ENCODE measurements at places on chromosomes 16 and 17.

DNA sequence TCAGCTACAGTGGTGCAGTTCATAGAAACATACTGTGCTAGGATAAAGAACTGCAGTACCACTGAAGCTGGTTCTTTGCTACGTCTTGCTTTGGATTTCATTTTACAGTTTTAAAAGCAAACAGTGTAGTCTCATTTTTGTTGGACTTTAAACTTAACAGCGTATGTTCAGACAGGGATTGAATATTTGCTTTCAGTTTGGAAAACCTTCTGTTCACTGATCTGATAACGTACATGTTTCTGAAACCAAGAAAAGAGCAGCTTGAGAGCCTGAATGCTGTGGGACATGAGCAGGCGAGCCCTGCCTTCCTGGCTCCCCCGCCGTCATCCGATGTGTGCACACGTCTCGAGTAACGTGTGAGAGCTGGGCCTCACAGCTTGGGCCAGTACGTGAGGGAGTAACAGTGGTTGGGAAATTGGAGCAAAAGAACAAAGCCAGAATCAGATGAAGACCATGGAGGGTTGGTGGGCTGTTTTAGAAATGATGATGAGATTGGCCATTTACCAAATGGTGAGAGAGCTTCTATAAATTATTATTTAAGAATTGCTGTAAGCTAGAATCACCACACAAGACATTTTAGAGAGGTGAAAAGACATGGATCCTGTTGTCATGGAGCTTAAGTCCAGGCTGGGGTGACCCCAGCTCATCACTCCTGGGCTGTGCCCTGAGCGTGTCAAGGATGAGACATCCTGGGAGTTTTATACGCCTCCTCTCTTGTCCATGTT, 20.8 kb upstream of the CLEC18C start:
- no peak for ATAC-seq

DNA sequence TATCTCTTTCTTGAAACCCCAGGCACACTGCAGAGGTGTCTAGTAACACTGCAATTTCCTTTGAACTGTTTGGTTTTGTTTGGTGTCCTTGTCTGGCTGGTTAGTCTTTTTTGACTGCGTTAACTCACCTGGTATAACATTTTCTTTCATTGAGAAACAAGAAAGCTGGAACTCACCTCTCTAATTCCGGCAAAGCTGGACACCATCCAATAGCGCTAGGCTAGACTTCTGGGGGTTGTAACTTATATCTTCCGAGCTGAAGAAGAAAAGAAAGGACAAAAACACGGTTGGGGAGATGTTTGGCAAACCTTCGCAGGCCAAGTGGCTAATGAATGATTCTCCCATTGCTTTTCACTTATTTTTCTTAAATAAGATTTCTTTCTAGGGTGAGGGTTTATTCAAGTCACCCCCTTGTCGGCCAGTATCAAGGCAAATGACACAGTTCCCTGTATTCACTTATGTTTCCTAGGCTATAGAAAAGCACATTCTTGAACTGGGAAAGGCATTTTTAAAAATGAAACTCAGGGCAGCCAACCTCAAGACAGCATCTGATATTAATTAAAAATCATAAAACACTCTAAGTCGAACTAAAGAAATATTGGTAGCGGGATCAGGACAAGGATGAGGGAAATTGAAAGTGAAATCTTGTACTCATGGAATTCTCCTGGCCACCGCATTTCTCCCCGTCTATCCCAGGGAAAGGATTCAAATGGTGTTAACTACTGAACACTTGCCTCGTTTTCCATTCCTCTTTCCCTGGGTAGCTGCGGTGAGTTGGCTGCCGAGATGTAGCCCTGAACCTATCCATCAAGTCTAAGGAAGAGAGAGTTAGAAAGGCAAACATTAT, 95.9 kb upstream of the ZFHX3 start:
- no peak for ATAC-seq

GRCh38 chr16:2429771-2430663, 770 bp downstream of the CCNF start:
- ATAC-seq = no peak

DNA sequence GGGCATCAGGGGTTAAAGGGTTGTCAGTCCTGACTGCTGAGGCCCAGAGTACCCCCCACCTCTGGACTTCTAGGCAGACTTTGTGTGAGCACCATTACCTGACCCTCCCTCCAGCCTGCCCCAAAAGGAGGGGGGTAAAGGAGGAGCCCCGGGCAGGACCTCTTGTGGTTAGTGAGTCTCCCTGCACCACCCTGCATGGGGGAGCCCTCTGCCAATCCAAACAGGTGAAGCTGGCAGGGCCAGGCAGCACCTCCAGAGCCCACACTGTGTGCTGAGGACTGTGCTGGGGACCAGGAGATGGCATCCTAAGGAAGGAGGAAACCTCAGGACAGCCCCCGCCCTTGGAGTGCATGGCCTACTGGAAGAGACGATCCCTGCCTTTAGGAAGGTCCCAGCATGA, 2.6 kb upstream of the KRT14 start:
- no peak for ATAC-seq

DNA sequence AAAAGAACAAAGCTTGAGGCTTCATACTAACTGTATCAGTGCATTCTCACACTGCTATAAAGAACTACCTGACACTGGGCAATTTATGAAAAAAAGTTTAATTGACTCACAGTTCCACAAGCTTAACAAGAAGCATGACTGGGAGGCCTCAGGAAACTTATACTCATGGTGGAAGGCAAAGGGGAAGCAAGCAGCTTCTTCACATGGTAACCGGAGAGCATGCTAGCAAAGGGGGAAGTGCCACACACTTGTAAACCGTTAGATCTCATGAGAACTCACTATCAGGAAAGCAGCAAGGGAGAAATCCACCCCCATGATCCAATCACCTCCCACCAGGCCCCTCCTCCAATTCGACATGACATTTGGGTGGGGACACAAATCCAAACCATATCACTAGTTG, 25.3 kb downstream of the CTRB2 start:
- no peak for ATAC-seq

DNA sequence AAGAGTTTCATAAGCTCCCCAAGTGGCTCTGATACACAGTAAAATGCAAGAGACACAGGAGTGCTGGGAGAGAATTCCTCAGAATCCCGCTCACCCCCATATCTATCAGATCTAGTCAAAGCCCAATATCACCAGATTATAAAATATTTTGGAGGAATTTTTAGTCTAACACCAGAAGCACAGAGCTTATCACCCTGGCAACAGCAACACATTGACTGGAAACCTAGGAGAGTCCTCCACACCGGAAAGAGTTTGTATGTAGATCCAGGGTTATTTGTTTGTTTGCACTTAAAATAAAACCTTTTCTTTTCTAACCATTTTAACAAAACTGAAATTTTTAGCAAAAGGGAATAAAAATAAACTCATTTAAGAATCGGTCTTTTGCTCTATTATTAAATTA, 7.2 kb downstream of the SOX9 start:
- ATAC-seq = no peak

- no peak for ATAC-seq
These were observed 4.0 kb upstream of the RPL38 start for GRCh38 chr17:74199306-74200092.

- no peak for ATAC-seq
These were observed 31.8 kb upstream of the PRM1 start for GRCh38 chr16:11312718-11313492.

- ATAC-seq = no peak
These were observed 1.4 kb upstream of the NAE1 start for GRCh38 chr16:66832190-66832589.

- ATAC-seq = peak; percentile 96
These were observed 24.3 kb upstream of the ZNF750 start for GRCh38 chr17:82863941-82864712.

DNA sequence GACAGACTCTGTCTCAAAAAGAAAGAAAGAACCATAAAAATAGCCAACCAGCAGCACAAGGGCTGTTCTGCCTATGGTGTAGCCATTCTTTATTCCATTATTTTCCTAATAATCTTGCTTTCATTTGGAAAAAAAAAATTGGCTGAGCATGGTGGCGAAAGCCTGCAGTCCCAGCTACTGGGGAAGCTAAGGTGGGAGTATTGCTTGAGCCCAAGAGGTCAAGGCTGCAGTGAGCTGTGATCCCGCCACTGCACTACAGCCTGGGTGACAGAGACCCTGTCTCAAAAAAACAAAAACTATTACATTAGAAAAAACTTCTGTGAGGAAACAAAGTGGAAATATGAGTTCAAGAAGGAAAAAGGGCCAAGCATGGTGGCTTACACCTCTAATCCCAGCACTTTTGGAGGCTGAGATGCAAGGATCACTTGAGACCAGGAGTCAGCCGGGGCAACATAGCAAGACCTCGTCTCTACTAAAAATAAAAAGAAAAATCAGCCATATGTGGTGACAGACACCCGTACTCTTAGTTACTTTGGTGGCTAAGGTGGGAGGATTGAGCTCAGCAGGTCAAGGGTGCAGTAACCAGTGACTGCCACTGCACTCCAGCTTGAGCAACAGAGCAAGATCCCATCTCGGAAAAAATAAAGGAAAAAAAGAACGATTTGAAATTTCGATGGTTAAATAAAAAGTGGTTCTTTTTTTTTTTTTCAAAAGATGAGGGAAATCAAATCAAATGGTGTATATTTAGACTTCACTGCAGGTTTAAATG, 2.5 kb downstream of the DCAKD start:
- ATAC-seq = no peak

- peak; percentile 6 for ATAC-seq
These were observed 26.1 kb downstream of the ZFPM1 start for GRCh38 chr16:88478889-88479792.

DNA sequence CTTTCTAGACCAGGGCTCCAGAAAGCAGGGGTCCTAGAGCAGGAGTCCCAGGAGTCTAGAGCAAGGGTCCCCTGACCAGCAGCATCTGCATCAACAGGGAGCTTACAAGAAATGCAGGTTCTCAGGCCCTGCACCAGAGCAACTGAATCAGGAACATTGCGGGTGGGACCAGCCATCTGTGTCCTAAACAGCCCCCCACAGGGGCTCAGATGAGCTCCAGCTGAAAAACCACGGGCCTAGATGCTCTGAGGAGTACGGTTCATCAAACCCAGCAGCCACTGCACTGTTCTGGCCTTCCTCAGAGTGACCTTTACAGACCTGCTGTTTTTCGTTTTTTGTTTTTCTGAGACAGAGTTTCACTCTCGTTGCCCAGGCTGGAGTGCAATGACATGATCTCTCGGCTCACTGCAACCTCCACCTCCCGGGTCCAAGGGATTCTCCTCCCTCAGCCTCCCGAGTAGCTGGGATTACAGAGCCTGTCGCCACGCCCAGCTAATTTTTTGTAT, 438.2 kb downstream of the SOX9 start:
- ATAC-seq = no peak

GRCh38 chr17:2416010-2416734, 15.3 kb upstream of the MNT start:
- peak; percentile 73 for ATAC-seq

DNA sequence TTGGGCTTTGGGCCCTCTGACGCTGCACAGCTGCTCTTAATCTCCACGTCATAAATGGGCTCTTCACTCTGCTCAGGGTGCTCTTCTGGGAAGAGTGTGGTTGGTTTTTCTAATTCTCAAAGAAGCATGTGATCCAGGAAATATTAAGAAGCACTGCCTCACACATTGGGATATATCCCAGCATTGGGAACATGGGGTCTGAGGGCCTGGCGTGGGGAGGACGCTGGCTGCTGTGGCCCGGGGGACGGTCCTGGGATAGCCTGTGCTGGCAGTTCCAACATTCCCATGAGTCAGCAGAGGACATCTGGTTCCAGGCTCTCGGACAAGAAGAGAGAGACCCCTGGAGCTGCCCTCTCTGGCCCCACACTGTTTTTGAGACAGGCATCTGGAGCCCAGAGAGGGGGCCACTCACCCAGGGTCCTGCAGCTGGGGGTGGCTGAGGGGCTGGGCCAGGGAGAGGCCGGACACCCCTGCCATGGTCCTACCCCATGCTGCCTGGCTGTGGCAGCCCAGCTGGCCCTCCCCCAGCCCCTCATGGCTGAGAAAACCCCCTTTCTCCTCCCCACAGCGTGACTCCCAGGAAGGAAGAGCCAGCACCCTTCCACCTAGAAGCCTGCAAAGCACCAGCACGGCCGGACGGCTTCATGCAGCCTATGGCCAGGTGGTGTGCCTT, 58.8 kb downstream of the NT5M start:
- ATAC-seq = peak; percentile 36

GRCh38 chr17:3558603-3559269, 1.1 kb upstream of the TRPV3 start:
- peak; percentile 89 for ATAC-seq

DNA sequence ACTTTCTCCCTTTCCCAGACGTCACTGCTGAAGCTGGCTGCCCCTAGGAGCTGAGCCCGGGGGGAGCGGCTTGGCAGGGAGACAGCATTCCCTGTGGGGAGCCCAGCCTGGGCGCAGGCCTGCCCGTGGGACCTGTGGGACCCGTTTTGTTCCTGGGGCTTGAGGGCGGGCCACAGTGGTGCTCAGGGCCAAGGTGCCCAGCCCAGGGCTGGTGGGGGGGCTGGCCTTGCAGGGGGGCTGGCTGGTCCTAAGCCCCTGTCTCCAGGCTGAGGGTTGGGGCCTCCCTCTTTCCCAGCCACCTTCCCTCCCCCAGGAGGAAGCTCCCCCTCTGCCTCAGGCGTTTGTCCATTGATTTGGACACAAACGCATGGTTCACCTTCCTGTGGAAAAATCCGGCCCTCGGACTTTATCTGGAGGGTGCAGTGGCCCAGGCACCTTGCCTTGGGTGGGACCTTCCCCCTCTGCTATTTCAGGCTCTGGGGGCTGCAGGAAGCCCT, 4.4 kb downstream of the NHERF2 start:
- no peak for ATAC-seq

- no peak for ATAC-seq
These were observed at the start of gene RRAD for GRCh38 chr16:66925322-66925840. Gene RRAD, minus strand, starts transcription at chr16:66925535. Its CDS starts 356 bp downstream, at chr16:66925179.

- ATAC-seq = peak; percentile 17
These were observed 381 bp upstream of the HSD11B2 start for GRCh38 chr16:67430504-67430976.

GRCh38 chr17:45223539-45224528, 2.1 kb downstream of the FMNL1 start:
- ATAC-seq = peak; percentile 36

- no peak for ATAC-seq
These were observed 17.7 kb downstream of the ANKRD11 start for GRCh38 chr16:89472711-89473075.

- ATAC-seq = peak; percentile 71
These were observed 2.5 kb downstream of the ITGAE start for GRCh38 chr17:3798273-3799180.

DNA sequence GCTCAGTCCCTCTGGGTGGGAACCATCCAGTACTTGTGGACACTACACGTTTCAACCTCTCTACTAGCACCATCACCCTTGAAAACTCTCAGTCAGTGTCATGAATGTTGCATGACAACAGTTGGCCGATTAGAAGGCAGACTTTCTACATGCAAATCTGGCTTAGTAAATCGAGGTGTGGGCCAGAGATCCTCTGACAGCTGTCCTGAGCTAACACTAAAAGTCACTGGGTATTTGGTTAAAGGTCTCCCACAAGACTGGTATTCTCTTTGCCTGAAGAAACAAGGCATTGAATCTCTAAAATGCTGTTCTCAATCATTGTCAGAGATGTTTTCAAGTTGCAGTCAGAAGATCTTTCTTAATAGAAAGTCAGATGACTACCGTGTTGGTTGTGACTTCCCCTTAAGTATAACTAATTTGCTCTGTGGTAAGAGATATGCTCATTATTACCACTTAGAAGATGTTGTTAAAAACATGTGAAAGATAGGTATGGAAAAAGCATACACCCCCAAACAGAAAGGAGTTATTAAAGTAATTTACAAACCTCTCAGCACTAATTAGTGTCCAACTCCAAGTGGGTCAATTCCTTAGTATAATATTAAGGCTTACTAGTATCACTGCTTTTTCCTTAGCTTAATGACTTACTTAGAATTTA, 62.3 kb downstream of the WNT3 start:
- ATAC-seq = no peak
